Hippocampal formation (tissue), 2 donors: ENCODE measurements at places on chromosomes 7 and 10.

DNA sequence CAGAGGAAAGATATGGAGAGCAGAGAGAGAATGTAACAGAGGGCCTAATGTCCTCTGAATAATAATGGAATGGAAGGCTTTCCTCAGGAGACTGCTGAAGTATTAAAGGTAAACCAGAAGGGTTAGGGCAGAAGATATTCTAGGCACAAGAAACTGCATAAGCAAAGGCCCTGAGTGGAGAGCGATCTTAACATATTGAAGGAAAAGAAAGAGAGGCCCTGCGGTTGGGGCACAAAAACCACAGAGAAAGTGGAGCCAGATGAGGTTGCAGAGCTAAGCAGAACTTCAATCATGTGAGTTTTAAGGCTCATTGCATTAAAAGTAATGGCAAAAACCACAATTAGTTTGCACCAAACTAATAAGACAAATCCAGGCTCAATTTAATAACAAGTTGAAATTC, 115.8 kb upstream of the VSTM2A start:
- DNase-seq = no peak

GRCh38 chr10:98878921-98879320, 356.7 kb downstream of the HPSE2 start:
- no peak for DNase-seq

- no peak for DNase-seq
Observed at GRCh38 chr7:99368750-99369389, 5.7 kb upstream of the ARPC1B start.

- no peak for DNase-seq
Observed at GRCh38 chr7:150754951-150755350, 17.7 kb downstream of the GIMAP5 start.

GRCh38 chr10:124401633-124402032, 17.1 kb downstream of the OAT start:
- DNase-seq = no peak

DNA sequence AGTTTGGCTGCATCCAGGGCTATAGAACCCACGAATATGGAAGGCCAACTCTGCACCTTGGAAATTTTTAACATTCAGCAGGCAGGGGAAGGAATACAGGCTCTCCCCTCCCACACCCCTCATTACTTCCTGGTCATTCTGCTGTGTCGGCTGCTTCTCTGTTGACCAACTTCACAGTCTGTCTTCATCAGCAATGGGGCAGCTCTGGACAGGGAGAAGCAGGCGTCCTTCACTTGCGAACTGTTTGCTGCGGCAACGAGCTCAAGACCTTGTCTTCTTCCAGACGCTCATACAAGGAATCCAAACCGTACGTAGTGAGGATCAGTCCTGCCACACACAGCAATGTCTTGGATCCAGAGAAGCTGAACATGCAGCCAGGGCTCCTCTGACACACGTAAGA, 192.2 kb downstream of the DIP2C start:
- DNase-seq = no peak

DNA sequence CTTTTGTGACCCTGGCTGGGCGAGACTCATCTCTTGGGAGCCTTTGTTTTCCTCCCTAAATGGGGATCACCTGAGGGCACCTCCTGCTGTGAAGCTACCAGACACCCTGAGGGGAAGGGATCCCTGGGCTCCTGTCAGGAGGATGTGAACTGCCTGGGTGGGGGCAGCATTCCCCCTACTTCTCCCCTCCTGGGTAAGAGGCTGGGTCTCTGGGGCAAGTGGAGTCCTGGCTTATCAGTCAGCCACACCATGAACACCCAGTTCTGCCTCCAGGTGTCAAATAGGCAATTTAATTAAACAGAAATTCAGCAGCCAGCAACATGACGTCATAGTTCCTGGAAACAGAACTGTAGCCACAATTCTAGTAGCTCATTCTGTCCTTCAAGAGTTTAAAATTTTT, 97.7 kb upstream of the RET start:
- no peak for DNase-seq

GRCh38 chr10:53025172-53025711, 252.7 kb upstream of the MBL2 start:
- no peak for DNase-seq

- no peak for DNase-seq
Observed at GRCh38 chr7:132240262-132240661, 336.0 kb downstream of the PLXNA4 start.

DNA sequence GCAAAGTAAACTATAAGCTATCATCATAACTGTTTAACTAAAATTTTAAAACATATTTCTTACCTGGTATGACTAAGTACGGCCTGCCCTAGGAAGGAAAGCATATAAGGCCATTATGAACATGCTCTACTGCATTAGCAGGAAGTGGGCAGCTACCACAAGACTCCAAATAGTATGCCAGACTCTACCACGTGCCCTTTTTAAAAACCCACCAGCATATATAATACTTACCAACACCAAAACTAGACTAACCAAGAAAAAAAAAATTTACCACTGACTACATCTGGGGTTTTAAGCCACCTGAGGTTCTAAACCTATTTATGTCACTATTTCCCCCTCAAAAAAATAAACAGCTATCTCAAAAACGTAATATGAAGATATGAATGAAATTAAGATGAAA, 30.1 kb downstream of the NUDCD3 start:
- DNase-seq = no peak
